Right lobe of liver (tissue), 6 donors: ENCODE measurements at places on chromosomes 7 and 10. TPM values are rescaled to one million over a fixed set of nuclear protein-coding genes. Genes with fewer than 3 reads are reported as not detected.

The TMEM26 gene
- total RNA-seq: 0.42 TPM

The ZNF22 gene
- 12.6 TPM for total RNA-seq

The EMX2 gene
- total RNA-seq: not detected

The SNCG gene
- 1.2 TPM for total RNA-seq

The ANXA8 gene
- total RNA-seq: 0.81 TPM

DNA sequence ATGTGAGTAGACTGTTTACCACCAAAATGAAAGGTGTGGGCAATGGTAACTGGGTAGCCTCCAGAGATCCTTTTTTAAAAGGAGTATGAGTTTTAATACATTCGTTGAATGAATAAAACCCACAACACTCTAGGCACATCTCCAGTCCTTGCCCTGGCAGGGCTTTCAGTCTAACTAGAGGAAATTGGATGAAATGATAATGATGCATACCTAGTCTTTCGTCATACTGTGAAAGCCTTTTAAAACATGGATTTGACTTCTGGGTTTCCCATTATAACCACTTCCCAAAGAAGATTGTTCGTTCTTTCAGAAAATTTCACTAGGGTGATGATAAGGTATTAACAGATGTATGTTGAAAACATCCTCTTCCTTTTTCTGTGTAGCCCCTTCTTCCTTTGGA lies 110.8 kb downstream of the REEP3 start:
- no peak for DNase-seq

- no peak for DNase-seq
These were observed 15.6 kb downstream of the LYZL1 start for GRCh38 chr10:29304264-29304994.

DNA sequence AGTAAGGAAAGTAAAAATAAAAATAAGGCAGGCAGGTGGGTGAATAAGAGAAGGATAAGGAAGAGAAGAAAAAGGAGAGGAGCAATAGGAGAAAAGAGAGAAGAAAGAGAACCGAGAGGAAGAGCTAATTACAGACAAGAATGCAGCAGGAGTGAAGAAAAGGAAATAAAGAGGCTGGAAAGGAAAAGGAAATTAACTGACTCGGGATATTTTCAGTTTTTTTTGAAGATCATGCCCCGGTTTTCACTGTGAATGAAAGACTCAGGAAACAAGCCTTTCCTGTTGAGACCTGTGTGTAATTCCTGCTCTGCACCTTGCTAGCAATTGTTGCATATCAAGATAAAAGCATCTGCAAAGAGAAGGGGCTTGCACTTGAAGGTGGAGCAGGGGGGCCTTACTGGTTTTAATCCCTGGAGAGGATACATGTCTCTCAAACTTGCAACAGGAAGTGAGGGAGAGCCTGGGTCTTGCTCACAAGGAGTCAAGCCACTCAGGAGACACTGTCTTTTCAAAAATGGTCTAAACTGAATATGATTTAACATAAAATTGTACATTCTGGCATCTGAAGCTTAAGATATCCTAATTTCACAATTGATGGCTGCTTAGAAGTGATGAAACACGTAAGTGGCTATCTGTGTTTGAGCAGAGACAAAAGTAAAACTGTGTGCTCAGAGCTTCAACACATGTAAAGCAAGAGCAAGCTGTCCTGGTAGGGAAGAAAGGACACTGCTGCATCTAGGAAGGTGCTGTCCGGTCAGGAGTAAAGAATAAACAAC lies 157.6 kb downstream of the FAM107B start:
- no peak for DNase-seq

GRCh38 chr10:30154561-30154960 lies 95.2 kb upstream of the JCAD start:
- DNase-seq: no peak

DNA sequence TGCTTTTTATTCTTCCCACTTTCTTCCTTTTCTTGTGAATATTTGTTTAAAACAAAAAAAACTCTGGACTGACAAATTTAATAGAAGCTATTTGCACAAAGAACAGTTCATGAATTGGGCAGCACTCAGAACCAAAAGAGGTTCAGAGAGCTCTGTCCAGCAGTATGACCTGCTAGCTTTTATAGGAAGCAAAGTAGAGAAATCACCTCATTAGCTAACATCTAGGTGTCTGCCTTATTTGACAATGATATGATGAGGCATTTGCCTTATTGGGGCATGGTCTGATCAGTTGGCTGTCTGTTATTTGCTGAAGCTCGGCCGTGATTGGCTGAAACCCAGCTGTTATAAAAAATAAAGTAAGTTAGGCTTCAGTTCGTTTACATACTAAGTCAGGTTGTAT lies 819 bp upstream of the TRIM4 start:
- no peak for DNase-seq

- no peak for DNase-seq
These were observed 736 bp downstream of the MINDY4 start for GRCh38 chr7:30771880-30772425.

- DNase-seq: no peak
These were observed 31.2 kb downstream of the ZNF467 start for GRCh38 chr7:149742075-149742701.

- no peak for DNase-seq
These were observed 27.0 kb upstream of the TBX20 start for GRCh38 chr7:35280902-35281301.

- DNase-seq: peak; percentile 5
These were observed 124.7 kb downstream of the PTPN20 start for GRCh38 chr10:47035819-47036337.

GRCh38 chr7:114856625-114857024 lies 65.3 kb upstream of the MDFIC start:
- no peak for DNase-seq

DNA sequence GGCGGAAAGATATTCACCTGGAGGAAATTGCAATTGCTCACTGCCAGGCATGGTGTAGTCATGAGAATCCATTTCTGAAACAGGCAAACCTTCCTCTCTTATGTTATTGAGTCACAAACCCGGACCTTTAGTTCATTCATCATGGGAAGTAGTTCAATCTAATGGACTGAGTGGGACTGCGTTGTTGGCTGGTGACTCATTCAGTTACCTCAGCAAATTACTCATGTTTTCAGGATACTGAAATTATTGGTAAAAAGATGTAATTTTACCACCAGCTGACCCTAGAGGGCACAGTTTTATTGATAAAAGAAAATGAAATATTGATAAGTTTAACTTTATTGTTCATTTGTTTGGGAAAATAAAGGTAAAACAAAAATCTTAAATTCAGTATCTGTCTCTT lies 1194.4 kb upstream of the SORCS1 start:
- DNase-seq: no peak

GRCh38 chr10:13839430-13839990 lies 252.7 kb downstream of the PRPF18 start:
- DNase-seq: no peak

DNA sequence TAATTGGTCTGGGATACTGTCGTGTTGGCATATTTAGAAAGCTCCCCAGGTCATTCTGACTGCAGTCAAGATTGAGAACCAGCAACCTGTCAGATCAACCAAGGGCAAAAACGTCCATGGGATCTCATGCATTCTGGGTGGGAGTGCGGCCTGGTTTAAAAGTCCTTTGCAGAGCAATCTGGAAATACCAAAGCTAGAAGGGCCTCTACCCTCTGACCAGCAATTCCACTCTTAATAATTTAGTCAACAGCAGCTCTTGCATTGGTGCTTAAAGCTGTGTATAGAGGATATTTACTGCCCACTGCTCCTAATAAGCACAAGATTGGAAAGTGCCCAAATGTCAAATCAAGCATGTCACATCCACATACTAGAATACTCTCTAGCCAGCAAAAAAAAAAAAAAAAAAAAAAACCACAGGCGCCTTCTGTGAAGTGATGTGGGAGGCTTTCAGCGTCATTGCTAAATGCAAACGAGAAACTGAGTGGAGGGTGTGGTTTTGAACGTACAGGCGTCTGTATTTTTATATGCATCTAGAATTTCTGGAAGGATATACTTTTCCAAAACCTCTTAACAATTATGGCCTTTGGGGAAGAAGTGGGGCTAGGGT lies 44.8 kb upstream of the HSPA12A start:
- no peak for DNase-seq

DNA sequence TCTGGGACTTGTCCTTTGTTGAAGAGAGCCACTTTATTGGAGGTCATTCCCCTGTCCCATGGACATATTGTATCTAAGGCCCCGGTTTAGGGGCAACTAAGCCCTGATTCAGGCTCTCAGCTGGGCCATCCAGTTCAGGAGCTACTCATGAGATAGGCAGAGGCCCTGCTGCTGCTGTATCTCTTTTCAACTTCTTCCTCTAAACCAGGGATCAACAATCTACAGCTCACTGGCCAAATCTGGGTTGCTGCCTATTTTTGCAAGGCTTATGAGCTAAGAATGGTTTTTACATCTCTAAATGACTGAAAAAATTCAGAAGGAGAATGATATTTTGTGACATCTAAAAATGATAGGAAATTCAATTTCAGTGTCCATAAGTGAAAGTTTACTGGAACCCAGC lies 166.8 kb upstream of the GLI3 start:
- DNase-seq: no peak

- no peak for DNase-seq
These were observed 12.9 kb upstream of the PBLD start for GRCh38 chr10:68345621-68346020.

DNA sequence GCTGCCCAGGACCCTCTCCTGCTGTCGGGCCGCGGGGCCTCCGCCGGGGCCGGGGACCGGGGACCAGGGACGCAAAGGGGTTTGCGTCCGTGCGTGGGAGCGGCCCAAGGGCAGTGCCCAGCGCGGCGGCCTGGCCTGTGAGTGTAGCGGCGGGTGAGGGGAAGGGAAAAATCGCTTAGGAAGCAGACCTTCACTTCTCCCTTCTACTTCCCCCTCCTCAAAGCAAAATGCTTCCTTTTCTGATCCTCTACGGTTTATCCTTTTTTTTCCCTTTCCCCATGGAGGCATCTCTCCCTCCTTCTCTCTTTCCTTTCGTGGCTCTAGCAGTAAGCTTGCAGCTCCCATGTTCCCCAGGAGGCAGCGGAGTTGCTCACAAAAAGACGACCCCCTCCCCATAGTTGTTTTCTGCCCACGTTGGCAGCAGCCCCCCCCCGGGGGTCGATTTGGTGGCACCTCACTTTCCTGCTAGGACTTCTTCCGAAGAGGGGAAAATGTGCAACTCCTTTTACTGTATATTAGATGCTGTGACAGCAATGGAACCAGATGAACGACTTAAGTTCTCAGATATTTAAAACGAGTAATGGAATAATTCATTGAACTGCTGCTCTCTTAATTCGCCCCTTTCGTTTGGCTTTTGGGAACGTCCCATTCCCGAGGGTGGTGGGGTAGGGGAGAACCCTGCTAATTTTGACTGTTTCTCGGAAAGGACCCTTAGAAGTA lies 724 bp downstream of the CAPZA2 start:
- peak; percentile 53 for DNase-seq
